Forelimb muscle (tissue), 1 donor: ENCODE measurements at places on chromosomes 6 and 20. TPM values are rescaled to one million over a fixed set of nuclear protein-coding genes. Genes with fewer than 3 reads are reported as not detected.

DNA sequence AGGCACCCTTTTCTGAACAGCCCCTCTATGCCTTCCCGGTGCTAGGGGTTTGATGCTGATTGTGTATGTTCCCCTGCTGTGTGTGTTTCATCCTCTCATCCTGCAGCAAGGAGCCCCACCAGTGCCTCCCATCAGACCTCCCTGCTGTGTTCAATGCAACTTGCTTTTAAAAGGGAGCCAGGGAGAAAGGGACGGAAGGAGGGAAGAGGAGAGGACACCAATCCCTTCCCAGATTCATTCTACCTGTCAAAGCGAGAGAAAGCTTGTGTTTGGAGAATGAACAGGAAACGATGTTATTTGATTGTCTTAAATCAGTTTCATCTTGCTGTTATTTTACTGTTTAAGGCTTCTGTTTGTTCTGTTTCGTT lies 259.2 kb downstream of the ADGB start:
- DNase-seq, result no peak

DNA sequence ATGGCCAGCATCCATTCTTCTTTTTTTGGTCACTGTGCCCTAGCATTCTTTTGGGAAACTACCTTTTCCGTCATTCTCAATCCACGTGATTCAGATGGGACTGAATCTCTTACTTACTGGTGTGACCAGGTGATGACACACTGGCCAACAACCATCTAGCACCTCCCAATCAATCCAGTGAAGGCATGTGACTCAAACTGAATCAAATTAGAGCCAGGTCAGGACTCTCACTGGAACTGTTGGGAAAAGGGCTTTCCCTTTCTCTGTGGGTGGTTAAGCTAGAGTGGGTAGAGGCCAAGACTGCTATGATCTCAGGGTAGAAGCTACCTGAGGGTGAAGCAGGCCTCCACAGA lies 36.2 kb upstream of the ZMYND8 start:
- no peak for DNase-seq

- no peak for DNase-seq
Measured at GRCh38 chr20:3995067-3995748, 20.1 kb downstream of the RNF24 start.

- no peak for DNase-seq
Measured at GRCh38 chr20:63058696-63059335, 52.1 kb upstream of the BHLHE23 start.

DNA sequence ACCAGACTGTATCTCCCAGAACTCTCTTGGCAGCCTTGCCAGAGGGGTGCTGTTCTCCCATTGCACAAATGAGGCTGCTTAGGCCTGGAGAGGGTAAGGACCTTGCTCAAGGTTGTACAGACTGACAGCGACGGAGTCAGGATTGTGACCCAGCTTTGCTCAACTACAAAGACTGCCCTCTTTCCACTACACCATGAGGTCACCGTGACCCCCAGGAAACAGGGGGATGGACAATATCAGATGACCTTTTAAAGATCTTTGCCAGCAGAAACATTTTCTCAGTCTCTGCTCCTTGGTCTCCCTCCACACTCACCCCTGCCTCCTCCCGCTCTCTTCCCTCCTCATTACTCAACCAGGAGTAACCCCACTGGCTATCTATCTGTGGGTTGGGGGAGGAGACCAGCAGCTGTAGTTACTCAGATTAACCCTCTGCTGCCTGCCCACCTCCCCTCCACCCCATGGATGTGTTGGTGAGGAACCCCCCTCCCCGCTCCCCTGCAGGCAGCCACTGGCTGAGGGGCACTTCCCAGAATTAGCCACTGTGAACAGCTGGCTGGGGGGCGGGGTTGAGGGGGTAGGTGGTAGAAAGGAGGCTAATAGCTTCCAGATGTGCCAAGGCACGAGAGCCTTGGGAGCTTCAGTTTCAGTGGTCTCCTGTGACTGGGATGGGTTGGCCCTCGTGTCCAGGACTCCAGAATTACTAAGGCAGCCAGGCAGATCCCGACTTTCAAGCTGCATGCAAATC lies 26.9 kb upstream of the MRPS18A start:
- no peak for DNase-seq

Gene ARG1
- polyA plus RNA-seq, result 0.44 TPM

Gene GSTA3
- polyA plus RNA-seq, result not detected

Gene SMLR1
- 0.10 TPM for polyA plus RNA-seq

- no peak for DNase-seq
Measured at GRCh38 chr20:45368221-45368980, 5.4 kb downstream of the SYS1 start.

Gene DDX43
- 0.30 TPM for polyA plus RNA-seq

DNA sequence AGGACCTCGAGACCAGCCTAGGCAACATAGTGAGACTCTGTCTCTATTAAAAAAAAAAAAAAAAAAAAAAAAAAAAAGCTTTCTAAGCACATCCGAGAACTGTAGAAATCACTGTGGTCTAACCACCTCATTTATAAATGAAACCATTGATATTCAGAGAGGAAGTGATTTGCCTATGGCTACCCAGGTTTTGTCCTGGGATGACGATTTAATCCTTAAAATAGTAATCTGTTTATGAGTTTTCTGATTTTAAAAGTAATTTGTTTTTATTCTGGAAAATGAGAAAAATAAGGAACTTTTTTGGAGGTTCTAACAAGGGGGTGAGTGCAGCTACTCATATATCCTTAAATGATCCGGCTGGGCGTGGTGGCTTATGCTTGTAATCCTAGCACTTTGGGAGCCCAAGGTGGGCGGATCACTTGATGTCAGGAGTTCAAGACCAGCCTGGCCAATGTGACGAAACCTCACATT lies 6.5 kb upstream of the BTN3A2 start:
- no peak for DNase-seq

- no peak for DNase-seq
Measured at GRCh38 chr6:112216662-112217551, 37.5 kb downstream of the LAMA4 start.

- no peak for DNase-seq
Measured at GRCh38 chr20:62254021-62254724, 15.9 kb downstream of the OSBPL2 start.

- no peak for DNase-seq
Measured at GRCh38 chr6:144653885-144654505, 368.9 kb downstream of the UTRN start.

Gene PTCHD4
- polyA plus RNA-seq, result 0.97 TPM

DNA sequence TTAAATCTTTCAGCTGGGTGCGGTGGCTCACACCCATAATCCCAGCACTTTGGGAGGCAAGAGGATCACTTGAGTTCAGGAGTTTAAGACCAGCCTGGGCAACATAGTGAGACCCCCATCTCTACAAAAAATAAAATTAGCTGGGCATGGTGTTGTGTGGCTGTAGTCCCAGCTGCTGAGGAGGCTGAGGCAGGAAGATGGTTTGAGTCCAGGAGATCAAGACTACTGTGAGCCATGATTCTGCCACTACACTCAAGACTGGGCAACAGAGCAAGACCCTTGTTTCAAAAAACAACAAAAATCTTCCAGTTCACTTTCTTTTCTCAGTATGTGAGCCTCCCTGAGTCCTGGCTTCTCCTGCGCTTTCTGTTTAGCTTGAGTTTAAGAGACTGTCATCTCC lies 7.9 kb downstream of the SDHAF4 start:
- no peak for DNase-seq

DNA sequence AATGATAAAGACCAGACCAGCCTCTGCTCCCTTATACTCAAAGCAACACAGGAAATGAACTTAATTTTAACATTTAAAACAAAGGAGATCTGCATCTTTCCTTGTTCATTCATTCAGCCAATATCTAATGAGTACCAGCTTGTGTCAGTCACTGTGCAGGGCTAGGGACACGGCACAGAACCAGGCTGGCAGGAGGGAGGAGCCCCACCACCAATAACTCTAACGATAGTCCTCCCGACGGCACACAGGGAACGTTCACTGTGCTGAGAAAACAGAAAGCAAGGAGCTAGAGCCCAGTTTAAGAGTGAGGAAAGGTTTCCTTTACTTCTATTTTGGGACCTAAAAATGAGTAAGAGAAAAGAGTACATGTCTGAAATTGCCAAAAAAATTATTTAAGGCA lies 9.9 kb downstream of the ETV7 start:
- DNase-seq, result no peak

Gene TUBB1
- 0.68 TPM for polyA plus RNA-seq

Gene SIGLEC1
- 3.4 TPM for polyA plus RNA-seq

- DNase-seq, result no peak
Measured at GRCh38 chr6:76451926-76452709, 379.7 kb upstream of the IMPG1 start.

DNA sequence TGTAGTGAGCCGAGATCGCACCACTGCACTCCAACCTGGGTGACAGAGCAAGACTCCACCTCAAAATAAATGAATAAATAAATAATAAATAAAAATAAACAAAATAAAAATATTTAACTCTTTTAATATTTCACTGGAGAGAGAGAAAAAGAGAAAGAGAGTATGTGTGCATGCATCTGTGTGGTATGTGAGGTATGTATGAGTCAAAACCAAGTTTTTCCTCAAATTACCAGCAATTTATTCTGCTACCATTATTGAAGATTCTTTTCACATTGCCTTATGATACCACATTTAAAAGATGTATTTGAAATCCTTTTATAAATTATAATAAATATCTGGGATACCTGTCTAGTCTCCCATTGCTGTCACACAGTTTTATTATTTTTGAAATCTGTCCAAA lies 122.1 kb downstream of the CD164 start:
- DNase-seq, result no peak

DNA sequence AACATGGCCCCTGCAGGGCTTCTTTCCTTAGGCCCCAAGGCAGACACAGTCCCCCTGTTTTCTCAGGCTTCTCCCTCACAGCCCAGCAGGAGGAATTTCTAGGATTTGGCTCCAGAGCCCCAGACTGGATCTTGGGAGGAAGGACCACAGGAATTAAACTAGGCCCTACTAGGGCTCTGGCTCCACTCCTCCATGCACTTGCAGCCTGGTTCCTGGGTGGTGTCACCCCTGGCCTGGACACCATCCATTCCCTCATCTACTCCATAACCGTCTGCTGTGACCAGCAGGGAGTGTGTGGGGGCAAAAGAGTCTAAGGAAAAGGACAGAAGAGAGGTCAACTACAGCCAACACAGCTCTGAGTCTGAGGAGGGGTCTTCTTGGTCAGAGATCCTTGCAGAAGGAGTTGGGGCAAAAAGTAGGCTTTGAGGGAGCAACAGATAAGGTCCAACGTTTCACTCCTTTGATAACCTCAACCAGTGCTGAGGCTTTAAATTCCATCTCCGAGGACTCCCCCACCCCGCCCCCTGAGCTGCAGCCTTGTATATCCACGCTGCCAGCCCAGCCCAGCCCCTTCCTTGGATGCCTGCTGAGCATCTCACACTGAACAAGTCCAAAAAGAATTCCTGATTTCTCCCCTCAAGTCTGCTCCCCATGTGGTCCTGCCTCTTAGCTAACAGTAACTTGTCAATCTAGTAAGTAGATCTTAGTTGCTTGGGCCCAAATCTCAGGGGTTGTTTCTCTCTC lies 27.9 kb upstream of the SPDEF start:
- no peak for DNase-seq

DNA sequence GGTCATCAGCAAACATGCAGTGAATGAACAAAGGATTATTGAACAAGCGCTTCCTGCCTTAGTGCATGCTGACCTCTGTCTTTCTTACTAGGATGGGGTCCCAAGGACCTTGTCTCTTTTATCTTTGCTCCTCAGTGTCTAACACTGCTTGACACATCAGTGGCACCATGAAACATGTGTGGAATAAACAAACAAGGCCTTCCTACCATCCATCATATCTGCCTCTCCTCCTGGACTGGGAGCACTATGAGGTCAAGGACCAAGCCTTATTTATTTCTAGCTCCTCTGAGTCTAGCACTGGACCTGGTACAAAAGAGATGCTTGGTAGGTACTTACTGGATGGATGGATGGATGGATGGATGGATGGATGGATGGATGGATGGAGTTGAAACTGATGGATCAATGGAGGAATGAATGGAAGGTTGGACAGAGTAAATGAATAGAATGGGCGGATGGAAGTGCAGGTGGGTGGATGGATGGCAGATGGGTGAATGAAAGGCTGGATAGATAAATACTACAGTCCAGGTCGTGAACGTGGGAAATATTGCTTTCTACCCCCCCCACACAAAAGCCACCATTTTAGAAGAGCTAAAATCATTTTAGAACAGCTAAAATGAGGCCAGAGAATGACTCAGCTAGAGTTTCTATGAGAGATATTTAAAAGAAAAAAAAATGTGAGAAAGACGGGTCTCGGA lies 104.1 kb upstream of the PTPN1 start:
- DNase-seq, result no peak

Gene AHCY
- 219 TPM for polyA plus RNA-seq

DNA sequence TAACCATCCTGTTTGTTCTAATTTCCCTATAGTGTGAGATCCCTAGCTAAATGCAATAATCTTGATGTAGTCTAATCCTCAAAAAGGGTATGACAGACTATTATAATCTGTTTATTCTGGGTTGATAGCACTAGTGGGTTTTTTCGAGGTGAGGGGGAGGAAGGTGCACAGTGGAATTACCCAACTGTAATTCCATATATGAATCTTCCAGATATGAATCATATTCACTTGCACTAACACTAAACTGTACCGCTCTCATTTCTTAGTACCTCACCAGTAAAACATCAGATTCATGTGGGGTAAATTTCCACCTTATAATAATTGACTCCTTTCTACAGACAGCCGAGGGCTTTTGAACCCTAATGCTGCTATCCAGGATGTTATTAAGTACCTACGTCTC lies 16.5 kb downstream of the NCOA7 start:
- DNase-seq, result no peak

DNA sequence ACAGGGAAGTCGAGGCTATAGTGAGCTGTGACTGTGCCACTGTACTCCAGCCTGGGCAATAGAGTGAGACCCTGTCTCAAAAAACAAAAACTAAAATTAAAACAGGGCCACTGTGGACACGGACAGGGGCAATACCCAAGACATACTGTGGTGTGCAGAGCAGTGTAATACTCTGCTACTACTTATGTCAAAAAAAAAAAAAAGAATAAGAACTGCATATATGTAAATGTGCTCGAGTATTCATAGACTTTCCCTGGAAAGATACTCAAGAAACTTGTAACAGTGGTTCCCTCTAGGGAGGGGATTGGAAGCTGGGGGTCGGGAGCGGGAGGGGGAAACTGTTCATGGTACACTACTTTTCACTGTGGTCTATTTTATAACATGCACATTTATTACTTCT lies 15.9 kb downstream of the SPDEF start:
- no peak for DNase-seq

Gene MLIP
- 69.5 TPM for polyA plus RNA-seq

Gene ULBP2
- polyA plus RNA-seq, result 0.61 TPM

- no peak for DNase-seq
Measured at GRCh38 chr6:114083251-114083650, 112.3 kb upstream of the HDAC2 start.
